Right kidney (tissue), 9 donors: ENCODE measurements at places on chromosomes 7 and 10.

DNA sequence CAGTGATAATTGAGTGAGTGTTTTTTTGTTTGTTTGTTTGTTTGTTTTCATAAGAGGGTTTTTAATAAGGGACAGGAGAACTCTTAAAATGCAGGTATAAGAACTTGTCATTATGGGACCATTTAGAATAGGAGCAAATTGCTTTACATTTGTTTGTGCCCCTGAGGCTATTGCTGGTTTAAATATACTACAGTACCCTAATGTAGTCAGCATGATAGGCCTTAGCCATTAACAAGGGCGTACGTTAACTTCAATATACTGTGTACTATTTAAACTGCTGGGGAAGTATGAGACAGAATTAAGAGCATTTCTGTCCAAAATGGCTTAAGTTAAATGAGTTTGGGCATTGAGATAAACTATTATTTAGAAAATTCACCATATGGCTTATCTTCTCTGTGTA is 26.2 kb downstream of the PRKAR2B start:
- DNase-seq = no peak

GRCh38 chr7:74479066-74479781 is 25.5 kb downstream of the GTF2IRD1 start:
- DNase-seq = no peak

DNA sequence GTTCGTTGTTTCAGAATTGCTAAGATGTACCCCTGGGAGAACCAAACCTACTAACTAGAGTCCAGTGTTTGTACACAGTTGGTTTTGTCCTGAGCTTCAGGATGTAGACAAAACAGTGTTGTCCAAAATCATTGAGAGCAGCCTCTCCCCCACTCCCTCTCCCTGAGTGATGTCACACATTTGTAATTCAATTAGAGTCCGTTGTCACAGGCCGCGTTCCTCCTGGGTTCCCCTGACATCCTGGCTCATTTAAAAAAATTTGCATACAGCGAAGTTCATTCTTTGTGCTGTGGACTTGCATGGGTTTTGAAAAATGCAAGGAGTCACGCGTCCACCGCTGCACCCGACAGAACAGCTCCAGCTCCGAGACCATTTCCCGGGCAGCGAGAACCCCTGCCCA is 10.3 kb downstream of the GRIFIN start:
- no peak for DNase-seq

DNA sequence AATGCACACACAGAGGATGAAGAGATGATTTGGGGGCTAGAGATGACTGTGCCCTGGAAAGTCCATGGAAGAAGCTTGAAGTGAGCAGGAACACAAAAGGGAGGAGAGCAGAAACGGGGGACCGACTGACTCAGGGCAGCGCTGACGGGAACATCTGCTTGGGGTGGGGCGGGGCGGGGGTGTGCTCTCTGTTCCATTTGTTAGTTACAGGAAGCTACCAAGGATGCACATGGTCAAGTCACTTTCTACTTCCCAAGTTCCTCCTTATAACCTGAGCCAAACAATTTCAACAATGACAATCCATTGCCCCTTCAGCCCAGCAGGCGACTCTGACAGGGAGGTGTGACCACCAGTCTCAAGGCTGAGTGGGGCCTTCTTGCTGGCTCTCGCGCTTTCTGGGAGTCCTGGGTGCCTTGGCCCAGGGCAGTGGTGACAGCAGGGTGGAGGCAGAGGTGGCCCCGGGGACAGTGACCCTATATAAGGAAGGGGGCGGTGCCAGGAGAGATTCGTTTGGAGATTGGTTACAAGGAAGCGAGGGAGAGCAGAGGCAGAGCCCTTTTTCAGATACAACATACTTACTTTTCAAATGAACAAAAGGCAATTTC is 39.6 kb downstream of the CLEC2L start:
- DNase-seq = no peak

- DNase-seq = no peak
These were observed 4.2 kb downstream of the RARRES2 start for GRCh38 chr7:150337179-150337578.

GRCh38 chr7:81187753-81188152 is 268.9 kb upstream of the SEMA3C start:
- DNase-seq = no peak

DNA sequence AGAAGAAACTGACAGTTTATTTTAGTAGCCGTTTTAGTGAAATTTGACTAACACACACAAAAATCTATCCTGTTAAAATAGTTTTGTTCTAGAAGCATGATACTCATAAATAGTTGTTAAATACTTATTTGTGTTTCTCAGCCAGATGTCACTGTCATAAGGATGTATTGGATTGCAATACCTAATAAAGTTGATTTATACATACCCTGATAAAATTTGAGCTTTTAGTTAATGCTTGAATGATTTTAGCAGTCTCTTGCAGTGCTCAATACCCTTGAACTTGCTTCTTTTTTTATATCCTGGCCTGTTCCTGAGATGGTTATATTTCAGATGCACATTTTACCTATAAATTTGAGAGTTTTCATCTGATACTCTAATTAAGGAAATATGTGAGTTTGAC is 10.1 kb downstream of the ING3 start:
- no peak for DNase-seq

- DNase-seq = no peak
These were observed 24.1 kb downstream of the FZD1 start for GRCh38 chr7:91288208-91288824.

DNA sequence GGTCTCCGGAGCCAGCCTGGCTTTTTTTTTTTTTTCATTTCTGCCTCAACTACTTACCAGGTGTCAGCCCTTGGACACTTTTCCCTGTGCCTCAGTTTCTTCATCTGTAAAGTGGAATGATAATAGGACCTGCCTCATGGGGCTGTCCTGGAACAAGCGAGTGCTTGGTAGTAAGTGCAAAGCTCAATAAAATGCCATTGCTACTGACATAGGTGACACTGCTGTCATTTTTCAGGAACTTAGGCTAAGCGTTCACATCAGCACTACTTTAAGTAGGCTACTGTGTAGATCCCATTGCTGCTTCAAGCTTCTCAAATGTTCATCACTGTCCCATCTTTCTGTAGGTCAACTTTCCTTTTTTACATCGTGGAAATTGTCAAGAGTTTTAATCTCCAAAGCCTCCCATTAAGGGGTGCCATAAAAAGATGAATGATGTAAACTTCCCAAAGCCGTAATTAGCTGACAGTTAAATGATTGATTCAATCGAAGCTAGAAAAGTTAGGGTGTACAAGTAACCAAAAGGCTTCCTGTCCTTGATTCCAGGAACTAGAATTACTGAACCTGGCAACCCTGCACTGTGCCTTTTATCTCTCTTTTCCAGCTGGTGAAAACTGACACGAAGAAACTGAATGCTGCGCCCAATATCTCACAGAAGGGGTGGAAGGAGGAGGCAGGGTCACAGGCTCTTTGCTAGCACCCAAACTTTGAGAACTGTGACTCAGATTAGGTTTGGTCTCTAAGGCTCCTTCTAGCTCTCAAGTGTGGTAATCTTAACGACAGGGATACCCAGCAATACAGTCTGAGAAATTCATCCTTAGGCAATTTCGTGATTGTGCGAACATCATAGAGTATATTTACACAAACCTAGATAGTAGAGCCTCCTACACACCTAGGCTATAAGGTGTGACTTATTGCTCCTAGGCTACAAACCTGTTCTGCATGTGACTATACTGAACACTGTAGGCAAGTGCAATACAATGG is 861 bp upstream of the USP6NL start:
- DNase-seq = no peak

- DNase-seq = no peak
These were observed 8.3 kb downstream of the CSTF2T start for GRCh38 chr10:51691135-51691534.

DNA sequence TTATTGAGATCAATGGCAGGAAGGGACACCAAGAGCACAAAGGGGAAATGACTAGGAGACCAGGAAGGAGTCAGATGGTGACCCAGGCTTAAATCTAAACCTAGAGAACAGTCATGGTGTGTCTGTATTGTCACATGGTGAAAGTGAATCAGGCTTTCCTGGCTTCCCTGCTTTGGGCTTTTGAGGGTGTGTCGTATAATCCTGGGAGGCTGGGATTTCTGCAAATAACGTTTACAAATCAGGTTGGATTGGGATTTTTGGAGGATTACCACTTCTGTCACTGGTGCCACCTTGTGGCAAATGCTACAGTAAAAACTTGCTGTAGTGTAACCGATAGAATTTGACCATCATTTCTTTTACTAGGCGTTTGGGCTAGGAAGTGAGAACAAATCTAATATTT is 502.6 kb downstream of the NRG3 start:
- DNase-seq = no peak

- no peak for DNase-seq
These were observed 322.6 kb upstream of the KIAA1217 start for GRCh38 chr10:23886355-23886754.

GRCh38 chr10:101941871-101942270 is 98.3 kb upstream of the KCNIP2 start:
- DNase-seq = no peak

GRCh38 chr7:129494041-129494440 is 8.3 kb upstream of the SMKR1 start:
- no peak for DNase-seq

GRCh38 chr10:61793760-61794703 is 107.5 kb upstream of the ARID5B start:
- DNase-seq = peak; percentile 31

- no peak for DNase-seq
These were observed 229.5 kb upstream of the ADARB2 start for GRCh38 chr10:1966712-1967376.

DNA sequence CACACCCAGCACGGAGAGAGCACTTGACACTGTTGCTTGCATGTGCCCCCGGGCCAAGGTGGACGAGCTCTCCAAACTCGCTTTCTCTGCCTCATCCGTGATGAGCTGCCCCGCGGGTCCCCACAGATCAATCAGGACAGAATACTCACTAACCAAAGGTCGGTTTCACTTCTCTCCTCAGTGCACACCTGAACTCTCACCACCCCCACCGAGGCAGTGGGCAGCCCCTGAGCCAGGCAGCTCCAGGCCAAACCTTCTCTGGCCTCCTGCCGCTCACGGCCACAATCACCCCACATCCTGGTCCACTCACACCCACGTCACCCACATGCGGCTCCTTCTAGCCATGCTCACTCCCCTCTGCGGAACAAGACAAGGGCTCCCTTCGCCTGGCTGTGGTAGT is 443.9 kb downstream of the DNAJB6 start:
- no peak for DNase-seq

- no peak for DNase-seq
These were observed 91.8 kb downstream of the RNLS start for GRCh38 chr10:88491314-88491713.

- no peak for DNase-seq
These were observed 14.9 kb downstream of the DLG5 start for GRCh38 chr10:77911535-77912123.

DNA sequence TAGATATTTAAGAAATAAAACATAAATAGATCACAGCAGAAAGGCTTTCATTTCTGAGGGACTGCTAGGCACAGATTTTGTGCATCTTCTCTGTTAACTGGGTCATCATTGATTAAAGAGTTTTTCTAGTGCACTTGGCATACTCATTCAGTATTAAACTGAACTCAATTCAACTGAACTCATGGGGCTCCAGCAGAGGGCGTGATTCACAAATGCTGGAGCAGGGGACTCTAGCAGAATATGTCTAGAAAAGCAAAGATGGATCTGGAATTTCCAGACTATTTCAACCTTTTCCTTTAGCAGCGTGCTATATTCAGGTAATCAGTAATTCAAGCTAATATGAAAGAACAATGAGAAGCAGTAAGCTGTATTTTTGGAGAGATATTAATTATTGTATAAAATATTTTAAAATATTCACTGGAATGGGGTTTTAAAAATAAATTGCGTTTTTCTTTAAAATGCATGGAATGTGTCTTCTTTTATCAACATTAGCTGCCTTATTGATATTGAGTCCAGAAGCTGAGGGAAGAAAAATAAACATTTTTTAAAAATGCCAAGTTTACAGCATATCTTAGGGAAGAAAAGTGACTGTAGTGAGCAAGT is 296.8 kb upstream of the CACNA2D1 start:
- no peak for DNase-seq

DNA sequence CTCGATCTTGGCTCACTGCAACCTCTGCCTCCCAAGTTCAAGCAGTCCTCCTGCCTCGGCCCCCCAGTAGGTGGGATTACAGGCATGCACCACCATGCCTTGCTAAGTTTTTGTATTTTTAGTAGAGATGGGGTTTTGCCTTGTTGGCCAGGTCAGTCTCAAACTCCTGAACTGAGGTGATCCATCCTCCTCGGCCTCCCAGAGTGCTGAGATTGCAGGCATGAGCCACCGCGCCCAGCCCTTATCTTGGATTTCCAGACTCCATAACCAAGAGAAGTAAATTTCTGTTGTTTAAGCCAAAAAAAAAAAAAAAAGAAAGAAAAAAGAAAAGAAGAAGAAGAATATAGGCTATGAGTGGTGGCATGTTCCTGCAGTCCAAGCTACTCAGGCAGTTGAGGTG is 53.3 kb upstream of the RABGEF1 start:
- no peak for DNase-seq

DNA sequence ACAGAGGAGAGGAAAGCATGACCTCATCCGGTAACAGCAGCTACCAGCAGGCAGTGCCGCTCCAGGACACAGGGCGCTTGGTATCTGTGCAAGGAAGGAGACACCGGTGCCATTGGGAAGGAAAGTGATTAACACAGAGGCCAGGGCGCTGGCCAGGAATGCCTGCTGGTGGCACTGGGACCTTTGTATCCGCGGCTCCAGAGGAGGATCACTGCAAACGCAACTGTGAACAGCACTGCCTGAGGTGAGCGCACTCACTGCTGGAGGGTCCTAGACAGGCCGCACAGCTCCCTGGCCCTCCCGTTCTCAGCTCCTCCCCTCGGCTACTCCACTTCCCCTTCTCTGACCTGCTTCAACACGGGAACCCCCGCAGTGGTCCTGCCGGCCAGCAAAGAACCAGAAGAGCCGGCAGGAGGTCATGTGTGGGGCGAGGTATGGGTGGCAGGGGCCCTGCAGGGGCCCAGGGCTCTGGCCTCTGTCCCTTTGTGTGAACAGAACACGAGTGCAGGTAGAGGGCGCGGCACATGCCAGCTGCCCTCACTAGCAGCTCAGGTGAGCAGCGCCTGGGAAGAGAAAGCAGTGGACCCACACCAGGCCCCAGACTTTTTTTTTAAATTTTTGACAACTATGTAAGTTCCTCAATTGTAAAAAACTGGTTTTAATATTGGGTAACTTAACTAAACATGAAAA is 107.6 kb downstream of the VIPR2 start:
- DNase-seq = peak; percentile 45

- no peak for DNase-seq
These were observed 55.9 kb upstream of the PDZD8 start for GRCh38 chr10:117431160-117431559.
